ENCODE measurements at places on chromosomes 12 and 14.

DNA sequence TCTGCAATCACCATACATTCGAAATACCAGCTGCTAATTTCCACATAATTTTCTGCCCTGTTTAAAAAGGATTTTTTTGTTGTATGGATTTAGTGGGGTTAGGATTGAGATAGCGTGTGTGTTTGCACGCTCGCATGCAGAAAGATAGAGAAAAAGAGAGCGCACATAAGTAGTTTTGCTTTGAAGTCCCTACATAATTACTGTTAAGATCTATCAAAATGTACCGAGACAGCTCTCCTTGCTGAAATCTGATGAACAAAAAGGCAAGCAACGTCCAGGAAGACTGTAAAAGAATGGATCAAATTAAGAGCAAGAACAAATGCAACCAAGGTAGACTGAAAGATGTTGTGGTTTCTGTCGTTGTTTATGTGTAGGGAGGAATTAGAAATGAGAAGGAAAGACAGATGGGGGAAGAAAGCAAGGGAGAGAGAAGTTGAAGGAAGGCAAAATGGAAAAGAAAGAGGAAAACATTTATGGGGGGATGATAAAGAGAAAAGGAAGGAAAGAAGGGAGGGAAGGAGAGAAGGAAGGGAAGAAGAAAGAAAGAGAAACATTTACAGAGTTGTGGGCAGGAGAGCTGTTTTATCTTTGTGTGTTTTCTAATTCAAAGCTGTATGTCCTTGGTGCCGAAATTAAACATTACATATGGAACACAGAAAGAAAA lies 522.3 kb downstream of the MED13L start:
- no peak overlapping the region for H3K27ac ChIP-seq
- no peak overlapping the region for H3K4me3 ChIP-seq
- DNase-seq = no peak
- H3K27me3 ChIP-seq = peaks cover 11% of the 10 kb centered on the region

GRCh38 chr14:64187331-64187730 lies 106.8 kb downstream of the ESR2 start:
- no peaks in the 10 kb centered on the region for H3K27me3 ChIP-seq
- H3K27ac ChIP-seq = no peak overlapping the region
- DNase-seq = no peak
- H3K4me3 ChIP-seq = no peak overlapping the region

DNA sequence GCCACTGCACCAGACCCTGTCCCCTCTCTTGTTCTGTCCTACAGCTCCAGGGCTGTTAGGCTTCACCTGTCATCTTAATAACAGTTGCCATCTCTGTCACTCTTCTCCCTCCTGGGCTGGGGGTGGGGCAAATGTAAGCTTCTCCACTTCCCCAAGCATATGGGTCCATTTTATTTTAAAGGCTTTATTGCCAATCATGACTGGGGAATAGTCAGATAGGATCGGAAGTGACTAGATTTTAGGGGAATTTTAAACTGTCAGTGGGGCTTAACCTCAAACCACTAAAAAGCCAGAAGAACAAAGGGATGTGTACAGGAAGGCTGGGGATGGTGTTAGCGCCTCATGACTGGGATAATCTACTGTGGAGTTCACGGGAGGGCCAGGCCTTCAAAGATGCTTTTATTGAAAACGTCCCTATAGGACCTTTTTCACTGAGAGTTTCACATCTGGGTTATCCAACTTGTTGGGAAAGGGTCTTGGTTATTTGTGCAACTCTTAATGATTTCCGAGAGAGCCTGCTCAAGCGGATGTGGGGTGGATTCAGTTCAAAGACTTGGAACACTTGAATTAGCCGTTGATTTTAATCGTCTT lies 41.6 kb downstream of the CHST11 start:
- H3K27ac ChIP-seq = no peak overlapping the region
- no peak for DNase-seq
- H3K36me3 ChIP-seq = no peaks in the 10 kb centered on the region
- H3K4me1 ChIP-seq = no peaks in the 10 kb centered on the region

DNA sequence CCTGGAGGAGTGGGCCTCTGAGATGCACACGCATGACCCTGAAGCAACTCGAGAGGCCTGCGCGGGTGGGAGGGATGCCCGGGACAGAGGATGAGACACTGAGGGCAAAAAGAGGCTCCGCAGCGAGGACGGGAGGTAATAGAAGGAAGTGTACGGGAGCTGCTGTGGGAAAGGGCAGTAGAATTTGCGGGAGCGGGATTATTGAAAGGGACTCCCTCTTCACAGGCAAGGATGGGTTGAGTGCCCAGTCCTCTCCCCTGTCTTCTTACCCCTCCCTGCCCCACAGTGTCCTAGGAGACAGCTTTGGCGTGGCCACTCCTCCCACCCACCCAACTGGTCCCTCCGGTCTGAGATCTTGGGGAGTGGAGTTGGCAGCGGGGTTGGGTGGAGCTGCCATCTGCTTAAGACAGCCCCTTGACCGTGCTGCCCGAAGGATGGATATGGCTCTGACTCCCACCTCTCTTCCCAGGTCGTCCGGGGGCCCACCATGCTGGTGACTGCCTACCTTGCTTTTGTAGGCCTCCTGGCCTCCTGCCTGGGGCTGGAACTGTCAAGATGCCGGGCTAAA lies 15.7 kb upstream of the ESPL1 start:
- peak overlapping the region; percentile 65 for H3K4me3 ChIP-seq
- H3K27ac ChIP-seq = peak overlapping the region; percentile 87
- DNase-seq = no peak
- peaks cover 9% of the 10 kb centered on the region for H3K36me3 ChIP-seq

GRCh38 chr12:122350141-122350848 lies 72.2 kb downstream of the CLIP1 start:
- no peak for DNase-seq
- H3K27me3 ChIP-seq = no peaks in the 10 kb centered on the region
- H3K36me3 ChIP-seq = peaks cover 81% of the 10 kb centered on the region
- no peak overlapping the region for H3K4me3 ChIP-seq
- no peak overlapping the region for H3K27ac ChIP-seq
- no peaks in the 10 kb centered on the region for H3K4me1 ChIP-seq

- peaks cover 5% of the 10 kb centered on the region for H3K4me1 ChIP-seq
- H3K27ac ChIP-seq = no peak overlapping the region
- H3K4me3 ChIP-seq = no peak overlapping the region
- no peaks in the 10 kb centered on the region for H3K27me3 ChIP-seq
- no peak for DNase-seq
Measured at GRCh38 chr12:92365836-92366235, 220.2 kb upstream of the BTG1 start.

DNA sequence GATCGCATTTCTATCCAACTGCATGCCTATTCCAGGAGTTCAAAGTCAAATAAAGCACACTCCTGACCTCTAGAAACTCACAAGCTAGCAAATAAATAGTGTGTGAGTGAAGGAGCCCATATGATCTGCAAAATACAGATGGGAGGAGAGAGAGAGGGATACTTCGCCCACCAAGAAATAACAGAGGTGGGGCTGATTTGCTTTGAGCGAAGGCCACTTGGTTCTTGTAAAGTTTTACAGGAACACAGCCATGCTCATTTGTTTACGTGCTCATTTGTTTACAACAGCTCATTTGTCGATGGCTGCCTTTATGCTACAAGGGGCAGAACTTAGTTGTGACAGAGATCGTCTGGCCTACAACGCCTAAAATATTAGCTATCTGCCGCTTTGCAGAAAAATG lies 63.4 kb upstream of the GPATCH2L start:
- H3K27ac ChIP-seq = no peak overlapping the region
- H3K36me3 ChIP-seq = peaks cover 10% of the 10 kb centered on the region
- no peak for DNase-seq

DNA sequence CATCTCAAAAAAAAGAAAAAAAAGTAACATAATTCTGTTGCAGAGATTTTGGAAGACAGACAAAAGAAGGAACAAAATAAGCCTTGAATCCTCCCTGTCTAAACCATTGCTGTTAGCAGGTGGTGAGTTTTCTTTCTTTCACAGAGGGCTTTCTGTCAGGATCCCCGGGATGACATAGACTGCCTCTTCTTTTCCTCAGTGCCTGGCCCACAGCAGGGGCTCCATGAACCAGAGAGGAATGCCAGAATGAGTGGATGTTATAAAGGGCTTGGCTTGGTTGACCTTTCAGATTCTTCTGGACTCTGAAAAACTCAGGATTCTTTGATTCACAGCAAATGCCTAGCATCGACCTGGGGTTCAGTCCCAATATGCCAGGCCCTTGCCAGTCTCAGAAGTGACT lies 45.8 kb upstream of the CORO1C start:
- no peaks in the 10 kb centered on the region for H3K36me3 ChIP-seq
- H3K4me3 ChIP-seq = no peak overlapping the region
- H3K27ac ChIP-seq = no peak overlapping the region
- H3K4me1 ChIP-seq = peaks cover 58% of the 10 kb centered on the region
- DNase-seq = no peak

DNA sequence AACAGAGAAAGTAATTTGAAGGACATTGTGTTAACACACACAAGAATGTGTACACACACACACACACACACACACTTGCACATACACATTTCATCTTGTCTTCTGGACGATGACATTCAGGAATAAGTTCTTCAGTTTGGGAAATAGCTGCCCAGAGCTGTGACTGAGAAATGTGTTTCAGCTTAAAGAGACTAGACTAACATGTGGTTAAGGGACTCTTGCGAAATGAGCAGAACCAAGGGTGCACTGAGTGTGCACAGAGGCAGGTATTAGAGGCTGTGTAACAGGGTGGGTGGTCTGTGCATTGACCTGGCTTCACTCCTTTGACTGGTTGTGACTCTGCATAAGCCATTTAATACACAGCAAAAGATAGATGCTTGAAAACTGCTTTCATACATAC lies 29.4 kb upstream of the KCNA5 start:
- H3K27me3 ChIP-seq = no peaks in the 10 kb centered on the region
- DNase-seq = no peak
- H3K27ac ChIP-seq = no peak overlapping the region
- H3K4me1 ChIP-seq = peaks cover 5% of the 10 kb centered on the region

GRCh38 chr12:57320639-57321038 lies 69.7 kb upstream of the STAC3 start:
- H3K27me3 ChIP-seq = no peaks in the 10 kb centered on the region
- peaks cover 2% of the 10 kb centered on the region for H3K36me3 ChIP-seq
- no peak overlapping the region for H3K27ac ChIP-seq
- H3K4me1 ChIP-seq = peaks cover 2% of the 10 kb centered on the region

GRCh38 chr14:95660651-95661515 lies 25.3 kb upstream of the TCL1B start:
- DNase-seq = no peak
- peaks cover 17% of the 10 kb centered on the region for H3K4me1 ChIP-seq
- no peak overlapping the region for H3K4me3 ChIP-seq
- H3K36me3 ChIP-seq = no peaks in the 10 kb centered on the region
- H3K27me3 ChIP-seq = peaks cover 27% of the 10 kb centered on the region
- no peak overlapping the region for H3K27ac ChIP-seq

DNA sequence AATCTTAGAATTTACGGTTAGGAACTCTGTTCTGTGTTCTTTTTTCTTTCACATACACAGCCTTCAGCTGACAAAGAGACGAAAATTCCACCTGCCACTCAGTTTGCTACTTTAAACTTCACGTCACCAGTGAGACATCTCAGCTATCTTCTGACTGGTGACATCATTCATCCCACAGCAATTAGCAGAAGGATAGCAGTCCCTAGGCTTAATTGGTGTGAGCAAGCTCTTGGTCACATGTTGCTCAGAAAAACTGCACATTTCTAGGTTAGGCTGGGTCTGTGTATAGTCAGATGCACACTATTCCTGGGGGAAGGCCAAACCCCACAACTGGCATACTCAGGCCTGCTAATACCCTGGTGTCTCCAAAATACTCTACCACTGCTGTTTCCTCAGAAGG lies 23.9 kb downstream of the SLC7A7 start:
- no peaks in the 10 kb centered on the region for H3K4me1 ChIP-seq
- H3K4me3 ChIP-seq = no peak overlapping the region
- no peaks in the 10 kb centered on the region for H3K27me3 ChIP-seq
- no peak for DNase-seq
- H3K36me3 ChIP-seq = no peaks in the 10 kb centered on the region

DNA sequence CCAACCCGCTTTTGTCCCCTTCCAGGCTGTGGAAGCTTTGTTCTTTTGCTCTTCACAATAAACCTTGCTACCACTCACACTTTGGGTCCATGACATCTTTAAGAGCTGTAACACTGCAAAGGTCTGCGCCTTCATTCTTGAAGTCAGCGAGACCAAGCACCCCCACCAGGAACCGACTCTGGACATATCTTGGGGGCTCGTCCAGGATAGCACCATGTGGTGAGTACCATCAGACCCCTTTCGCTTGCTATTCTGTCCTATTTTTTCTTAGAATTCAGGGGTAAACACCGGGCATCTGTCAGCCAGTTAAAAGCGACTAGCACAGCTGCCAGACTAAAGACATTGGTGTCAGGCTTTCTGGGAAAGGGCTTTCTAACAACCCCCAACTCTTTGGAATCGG lies 137.6 kb upstream of the PPFIA2 start:
- H3K27me3 ChIP-seq = no peaks in the 10 kb centered on the region
- no peak overlapping the region for H3K27ac ChIP-seq
- H3K4me1 ChIP-seq = no peaks in the 10 kb centered on the region
- DNase-seq = no peak
- no peaks in the 10 kb centered on the region for H3K36me3 ChIP-seq
- H3K4me3 ChIP-seq = no peak overlapping the region
